ENCODE measurements at places on chromosomes 7 and 10.

DNA sequence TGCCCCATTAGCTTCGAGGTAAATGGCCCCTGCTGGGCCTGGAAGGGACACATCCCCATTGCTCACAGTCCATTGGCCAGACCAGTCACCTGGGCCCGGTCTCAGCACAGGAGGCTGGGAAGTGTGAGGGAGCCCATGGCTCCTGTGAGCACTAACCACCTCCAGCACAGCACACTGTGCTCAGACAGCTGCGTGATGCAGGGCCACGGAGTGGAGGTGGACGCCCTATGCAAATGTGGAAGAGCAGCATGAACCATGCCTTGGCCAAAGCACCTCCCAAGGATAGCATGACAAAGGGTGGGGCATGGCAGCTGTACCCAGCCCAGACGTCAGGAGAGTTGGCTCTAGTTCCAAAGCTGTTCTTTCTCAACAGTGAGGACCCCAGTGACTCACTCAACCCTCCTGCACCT lies 120.1 kb upstream of the ZMIZ1 start:
- DNase-seq, result no peak

DNA sequence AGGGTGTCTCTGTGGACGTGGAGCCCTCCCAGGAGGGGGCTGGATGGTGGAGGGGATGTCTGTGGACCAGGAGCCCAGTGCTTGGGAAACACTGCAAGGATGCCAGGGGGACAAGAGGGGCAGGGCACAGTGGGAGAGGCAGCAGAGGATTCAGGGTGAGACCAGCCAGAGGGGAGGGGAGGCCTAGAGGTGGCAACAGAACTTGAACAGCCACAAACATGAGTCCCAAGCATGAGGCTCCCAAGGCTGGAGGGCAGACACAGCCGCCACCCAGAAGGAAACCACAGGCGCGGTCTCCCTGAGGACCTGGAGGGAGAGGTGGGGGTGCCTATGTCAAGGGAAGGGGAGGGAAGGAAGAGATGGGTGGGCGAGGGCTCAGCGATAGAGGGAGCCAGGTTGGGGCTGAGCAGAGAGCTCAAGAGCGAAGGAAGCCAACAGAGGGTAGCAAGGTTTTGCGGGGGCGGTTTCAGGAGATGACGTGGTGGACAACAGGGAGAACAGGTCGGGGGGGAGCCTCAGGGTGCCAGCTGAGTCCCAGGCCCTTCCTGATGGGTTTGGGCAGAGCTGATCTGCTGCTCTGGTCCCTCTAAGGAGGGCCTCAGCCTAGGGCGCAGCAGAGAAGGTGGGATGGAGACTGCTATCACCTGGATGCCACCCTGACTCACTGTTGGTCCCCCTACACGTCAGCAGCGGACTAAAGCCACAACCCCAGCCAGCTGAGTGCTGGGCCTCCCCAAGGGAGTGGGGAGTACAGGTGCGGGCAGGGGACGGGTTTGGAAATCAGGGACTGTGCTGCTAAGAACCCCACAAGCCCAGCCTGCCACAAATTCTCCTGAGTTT lies 6.7 kb upstream of the PILRA start:
- DNase-seq, result no peak

GRCh38 chr7:36884351-36884750 lies 160.1 kb upstream of the AOAH start:
- no peak for DNase-seq

- DNase-seq, result no peak
These were observed 82.3 kb downstream of the FAM13C start for GRCh38 chr10:59279991-59280505.

- no peak for DNase-seq
These were observed 41.4 kb downstream of the NEURL1 start for GRCh38 chr10:103534621-103535498.

DNA sequence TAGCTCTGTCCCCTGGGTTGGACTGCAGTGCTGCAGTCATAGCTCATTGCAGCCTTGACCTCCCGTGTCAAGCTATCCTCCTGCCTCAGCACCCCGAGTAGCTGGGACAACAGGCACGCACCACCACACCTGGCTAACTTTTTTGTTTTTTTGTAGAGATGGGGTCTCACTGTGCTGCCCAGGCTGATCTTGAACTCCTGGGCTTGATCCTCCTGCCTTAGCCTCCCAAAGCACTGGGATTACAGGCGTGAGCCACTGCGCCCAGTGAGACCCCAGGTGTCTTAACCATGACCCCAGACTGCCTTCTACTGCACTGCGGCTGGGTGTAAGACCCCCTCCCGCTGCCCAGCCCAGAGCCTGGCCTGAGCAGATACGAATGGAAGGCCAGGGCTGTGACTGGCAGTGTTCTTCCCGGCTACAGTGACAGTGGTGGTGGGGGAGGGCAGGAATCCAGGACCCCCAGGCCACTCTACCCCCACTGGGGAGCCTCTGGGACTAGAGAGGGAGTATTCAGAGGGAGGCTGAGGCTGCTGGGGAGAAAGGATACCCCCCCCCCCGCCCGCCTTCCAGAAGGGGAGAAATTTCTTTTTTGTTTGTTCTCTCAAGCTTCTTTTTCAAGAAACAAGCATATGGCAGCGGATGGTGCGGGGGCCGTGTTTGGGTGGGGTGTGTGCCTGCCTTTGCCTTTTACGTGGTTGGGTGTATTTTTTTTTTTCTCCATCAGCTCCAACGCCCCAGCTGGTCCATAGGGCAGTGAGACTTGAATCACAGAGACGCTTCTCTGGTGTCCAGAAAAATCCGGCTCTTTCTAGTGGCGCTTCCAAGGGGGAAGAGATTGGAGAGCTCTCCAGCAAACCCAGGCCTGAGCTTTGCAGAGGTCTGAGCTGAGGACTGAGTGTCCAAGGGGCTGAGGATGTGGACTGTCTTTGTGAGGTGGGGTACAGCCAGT lies 36.6 kb downstream of the GTF2IRD1 start:
- no peak for DNase-seq

DNA sequence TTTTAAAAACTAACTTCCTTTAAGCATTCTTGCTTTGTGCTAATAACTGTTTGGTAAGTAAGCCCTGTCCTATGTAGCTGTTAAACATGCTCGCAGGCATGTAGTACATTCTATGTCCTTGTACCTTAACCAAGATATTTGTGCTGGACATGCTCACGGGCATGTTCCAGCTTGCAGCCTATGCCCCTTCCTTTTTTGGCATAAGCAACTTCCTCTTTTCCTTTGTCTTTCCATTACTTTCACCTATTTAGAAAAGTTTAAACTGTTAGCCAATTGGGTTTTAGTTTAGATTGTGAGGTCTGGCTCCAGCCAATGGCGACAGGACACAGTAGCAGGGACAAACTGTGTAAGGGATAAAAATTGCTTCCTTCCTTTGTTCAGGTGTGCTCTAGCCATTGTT lies 14.4 kb upstream of the APBB1IP start:
- no peak for DNase-seq

DNA sequence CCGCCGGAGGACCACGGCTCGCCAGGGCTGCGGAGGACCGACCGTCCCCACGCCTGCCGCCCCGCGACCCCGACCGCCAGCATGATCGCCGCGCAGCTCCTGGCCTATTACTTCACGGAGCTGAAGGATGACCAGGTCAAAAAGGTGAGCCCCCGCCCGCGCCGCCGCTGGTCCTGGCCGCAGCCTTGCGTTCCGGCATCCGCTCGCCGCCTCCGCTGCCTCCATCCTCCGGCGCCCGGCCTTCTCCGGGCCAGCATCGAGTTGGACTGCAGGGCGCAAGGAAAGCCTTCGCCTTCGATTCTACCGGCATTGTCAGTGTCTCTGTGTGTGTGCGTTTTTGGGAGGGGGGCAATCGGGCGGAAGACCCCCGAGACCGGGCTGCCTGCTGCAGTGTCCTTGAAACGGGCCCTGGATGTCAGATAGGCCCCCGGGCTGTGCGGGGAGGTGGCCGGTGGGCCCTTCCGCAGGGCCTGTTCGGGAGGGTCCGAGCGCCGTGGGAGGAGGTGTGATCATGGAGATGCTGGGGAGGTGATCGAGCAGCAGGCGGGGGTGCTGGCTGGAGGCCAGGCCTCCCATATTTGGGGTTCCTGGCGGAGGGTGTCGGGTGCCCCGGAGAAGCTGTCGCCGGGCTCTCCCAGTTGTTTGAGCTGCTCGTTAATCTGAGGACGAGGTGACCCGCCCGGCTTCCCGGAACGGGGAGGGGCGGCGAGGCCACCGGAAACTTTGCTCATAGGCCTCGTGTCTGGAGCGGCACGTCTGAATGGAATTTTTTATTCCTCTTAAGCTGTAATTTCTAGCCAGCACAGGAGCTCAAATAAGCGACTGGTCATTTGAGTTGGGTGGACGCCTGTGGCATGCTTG lies 40.8 kb downstream of the HK1 start:
- DNase-seq, result peak; percentile 76

DNA sequence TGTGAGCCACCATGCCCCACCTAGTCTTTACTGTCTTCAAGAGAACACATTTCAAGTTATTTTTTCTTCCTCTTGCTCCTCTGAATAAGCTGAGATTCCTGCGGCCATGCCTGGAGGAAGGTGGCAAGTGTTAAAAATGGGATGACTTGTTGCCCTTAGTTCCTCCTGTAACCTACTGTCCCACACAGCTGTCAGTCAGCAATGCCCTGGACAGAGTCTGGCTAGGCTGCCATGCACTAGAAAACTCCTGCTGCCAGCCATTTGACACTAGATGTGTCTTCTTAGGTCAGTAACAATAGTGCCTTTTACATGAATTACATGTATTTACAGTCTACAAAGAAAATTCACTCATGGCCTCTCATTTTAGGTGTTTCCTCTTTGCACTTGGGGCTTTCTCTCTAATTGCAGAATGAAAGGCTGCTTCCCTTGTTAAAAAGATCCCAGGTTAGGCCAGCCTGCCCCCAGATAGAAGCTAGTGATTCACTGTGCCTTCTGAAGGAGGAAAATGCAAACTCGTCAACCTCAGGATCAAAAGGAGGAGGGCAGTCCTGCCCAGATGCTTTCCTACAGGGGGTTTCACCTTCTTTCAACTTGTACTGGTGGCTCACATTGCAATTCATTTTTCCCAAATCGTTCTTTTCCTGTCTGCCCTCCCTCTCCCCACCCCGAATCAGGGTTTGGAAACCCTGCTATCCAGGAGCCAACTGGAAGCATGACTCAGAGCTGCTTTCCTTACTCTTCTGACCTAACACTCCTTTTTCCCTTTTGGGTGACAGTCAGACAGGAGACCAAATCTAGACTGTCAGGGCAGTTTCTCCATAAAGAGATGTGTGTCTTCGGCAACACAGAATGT lies 136.6 kb downstream of the SPAG6 start:
- no peak for DNase-seq

- DNase-seq, result peak; percentile 85
These were observed 105.8 kb downstream of the ELMO1 start for GRCh38 chr7:37342688-37343471.

DNA sequence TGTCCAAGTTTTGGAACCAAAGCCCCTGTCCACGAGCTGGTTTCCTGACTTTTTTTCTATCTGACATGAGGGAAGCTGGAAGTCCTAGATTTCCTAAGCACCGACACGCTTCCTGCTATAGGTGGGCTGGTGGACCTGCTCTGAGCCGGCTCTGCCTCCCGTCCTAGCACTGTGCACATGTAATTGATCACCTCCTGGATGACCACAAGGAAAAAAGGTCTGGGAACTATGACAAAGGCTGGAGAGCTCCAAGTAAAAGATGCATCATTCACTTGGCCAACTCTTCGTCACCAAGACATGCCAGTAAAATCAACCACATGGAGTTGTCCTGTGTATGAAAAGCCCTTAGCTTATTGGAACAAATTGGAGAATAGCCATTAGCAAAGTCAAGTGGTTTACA lies 104.8 kb downstream of the ITIH5 start:
- DNase-seq, result no peak

GRCh38 chr7:130393101-130393561 lies 12.8 kb downstream of the CPA1 start:
- DNase-seq, result no peak

- no peak for DNase-seq
These were observed 38.2 kb downstream of the STK32C start for GRCh38 chr10:132269266-132270230.

GRCh38 chr10:61076572-61077114 lies 132.7 kb upstream of the RHOBTB1 start:
- no peak for DNase-seq

DNA sequence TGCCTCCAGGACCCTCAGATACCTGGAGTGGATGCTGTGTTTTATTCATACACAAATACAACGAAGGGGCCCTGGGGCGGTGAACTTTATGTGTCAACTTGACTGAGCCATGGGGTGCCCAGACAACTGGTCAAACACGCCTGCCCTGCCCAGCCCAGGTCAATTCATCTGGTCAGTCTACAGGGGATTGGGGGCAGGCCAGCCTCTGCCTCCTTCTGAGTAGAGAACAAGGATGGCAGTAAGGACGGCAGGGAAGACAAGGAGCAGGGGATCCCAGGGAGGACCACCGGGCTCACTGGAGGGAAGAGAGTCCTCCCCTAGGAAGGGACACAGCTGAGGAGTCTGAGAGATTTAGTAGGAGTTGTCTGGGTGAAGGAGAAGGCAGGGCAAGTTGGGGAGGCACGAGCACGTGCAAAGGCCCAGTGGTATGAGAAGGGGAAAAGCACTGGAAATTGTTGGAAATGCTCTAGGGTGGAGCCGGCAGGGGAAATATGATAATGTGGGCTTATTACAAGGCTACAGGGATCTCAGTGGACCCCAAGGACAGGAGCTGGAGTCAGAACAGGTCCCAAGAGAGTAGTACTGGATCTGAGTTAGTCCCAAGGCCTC lies 63.4 kb downstream of the MYL10 start:
- no peak for DNase-seq

DNA sequence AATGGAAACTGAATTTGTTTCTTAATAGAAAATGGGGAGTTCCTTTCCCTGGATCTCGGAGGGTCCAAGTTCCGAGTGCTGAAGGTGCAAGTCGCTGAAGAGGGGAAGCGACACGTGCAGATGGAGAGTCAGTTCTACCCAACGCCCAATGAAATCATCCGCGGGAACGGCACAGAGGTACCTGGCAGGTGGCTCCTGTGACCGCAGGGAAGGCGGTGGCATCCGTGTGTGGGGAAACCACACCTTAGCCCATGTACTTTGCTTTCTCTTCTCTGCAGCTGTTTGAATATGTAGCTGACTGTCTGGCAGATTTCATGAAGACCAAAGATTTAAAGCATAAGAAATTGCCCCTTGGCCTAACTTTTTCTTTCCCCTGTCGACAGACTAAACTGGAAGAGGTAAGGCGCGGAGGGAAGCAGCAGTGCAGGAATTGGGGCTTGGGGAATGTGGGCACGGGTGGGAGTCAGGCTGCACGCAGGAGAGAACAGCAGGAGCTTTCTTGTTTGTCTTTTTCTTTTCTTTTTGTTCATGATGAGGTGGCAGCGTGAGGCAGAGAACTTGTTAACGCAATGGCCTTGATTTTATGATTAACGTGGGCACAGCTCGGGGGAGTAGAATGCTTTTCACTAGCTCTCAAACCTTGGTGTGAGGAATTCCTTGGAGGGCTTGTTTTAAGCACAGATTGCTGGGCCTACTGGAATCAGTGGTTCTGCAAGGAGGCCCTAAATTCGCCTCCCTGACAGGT lies 12.8 kb downstream of the HKDC1 start:
- no peak for DNase-seq

GRCh38 chr10:25828475-25828874 lies 105.6 kb upstream of the MYO3A start:
- DNase-seq, result no peak

DNA sequence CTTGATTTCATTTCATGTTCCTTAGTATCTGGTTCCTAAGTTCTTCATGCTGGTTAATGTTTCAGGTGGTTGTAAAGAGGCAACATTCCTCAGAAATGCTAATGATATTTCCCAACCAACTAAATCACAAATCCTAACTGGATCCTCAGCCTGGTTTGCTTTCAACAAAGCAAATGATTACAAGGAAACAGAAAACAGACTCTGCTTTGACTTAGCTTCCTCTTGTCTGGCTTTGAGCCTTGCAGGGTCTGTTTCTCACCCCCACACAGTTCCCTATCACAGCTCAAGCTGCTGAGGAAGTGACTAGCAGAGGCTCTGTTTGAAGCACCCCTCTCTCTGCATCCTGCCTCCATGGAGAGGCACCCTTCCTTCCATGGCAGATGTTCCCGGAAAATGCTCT lies 130.2 kb upstream of the CTTNBP2 start:
- DNase-seq, result no peak
